ENCODE measurements at places on chromosomes 3 and 15.

- DNase-seq: peak; percentile 69
Measured at GRCh38 chr15:71079208-71080044, 35.8 kb upstream of the THSD4 start.

DNA sequence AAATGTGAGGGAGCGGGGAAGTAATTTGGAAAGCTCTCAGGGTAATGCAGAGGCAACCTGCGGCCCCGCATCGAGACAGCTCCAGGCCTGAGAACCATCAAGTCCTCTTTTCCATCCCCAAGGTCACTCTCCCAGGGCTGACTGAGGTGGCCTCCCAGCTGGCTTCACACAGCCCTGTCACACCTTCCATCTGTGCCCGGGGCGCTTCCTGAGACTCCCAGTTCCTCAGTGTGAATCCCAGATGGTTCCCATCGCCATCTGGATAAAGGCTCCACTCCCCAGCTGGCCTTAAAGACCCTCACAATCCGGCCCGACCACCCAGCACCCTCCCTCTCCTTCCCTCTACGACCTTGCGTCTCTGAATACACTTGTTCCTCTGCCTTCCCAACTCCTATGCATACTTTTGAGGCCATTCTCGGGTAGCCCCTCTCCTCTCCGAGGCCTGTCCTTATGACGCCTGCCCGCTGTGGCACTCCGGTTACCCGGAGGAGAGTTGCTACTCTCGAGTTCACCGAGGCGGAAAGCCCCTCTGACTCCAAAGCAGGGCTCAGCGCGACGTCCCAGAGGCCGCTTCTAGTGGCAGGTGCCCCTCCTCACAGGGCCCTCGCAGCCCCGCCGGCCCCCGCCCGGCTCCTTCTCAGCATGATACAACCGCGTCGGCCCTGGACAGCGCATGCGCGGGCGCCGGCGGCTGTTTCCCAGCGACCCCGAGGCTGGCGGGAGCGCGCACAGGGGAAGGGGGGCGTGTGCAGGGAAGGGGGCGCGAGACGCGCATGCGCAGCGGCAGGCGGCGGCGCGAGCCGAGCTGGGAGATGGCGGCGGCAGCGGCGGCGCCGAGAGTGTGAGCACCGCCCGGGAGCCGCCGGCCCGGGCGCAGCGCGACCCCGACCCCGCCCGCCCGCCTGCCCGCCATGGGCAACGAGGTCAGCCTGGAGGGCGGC is at the start of gene BSN:
TSS of gene BSN (plus strand) at position 786 of the 941 bp plus-strand sequence. CDS start at position 912, 126 bp downstream.
- DNase-seq: peak; percentile 19

GRCh38 chr15:81942157-81942556 is 103.7 kb downstream of the MEX3B start:
- no peak for DNase-seq

DNA sequence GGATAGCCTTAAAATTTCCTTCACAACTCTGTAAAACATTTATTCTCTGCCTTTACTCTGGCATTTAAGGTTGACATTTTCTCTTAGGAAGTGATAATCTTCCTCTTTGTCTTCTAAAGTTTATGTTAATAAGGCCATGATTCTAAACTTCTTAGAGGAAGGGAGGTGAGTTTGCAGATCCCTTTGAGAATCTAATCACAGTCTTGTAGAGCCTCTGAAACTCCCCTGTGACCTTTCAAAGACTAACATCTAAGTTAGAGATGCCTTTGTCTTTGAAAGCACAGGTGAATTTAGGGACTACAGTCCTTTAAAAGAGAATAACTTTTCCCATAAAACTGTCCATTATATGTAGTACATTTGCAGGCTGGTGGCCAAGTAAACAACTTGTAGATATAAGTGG is 115.1 kb downstream of the PLCL2 start:
- DNase-seq: no peak

DNA sequence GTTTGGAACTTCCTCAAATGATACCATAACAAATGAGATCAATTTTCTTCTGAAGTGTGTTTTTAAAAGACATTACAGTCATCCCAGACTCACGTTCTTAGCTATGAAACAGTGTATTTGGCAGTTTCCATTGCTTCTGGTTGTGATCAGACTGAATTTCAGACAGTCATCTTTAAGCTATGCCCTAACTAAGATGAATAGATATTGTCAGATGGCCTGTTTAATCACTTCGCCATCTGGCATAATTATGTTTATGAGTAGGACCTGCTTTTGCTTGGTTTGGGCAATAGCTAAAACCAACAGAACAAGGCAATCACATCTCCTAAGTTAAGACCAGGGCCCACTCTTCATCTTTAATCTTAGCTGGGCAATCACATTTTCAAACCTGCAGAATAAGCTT is 313.1 kb downstream of the SV2B start:
- DNase-seq: no peak

DNA sequence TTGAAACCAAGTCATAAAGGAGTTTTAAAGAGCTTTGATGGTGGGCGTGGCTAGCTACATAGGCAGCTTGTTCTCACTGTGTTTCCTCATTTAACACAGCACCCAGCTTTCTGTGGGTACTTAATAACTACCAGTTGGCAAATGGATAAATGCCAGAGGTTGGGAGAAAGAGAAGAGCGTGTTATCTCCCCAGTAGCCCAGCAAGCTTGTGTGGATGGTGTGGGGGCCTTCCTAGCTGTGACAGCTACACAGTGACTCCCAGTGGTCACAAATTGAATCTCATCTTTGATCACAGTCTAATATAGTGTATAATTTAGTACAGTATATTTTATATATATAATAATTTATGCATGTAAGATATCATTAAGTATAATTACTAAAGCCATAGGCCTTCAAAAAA is 984.1 kb downstream of the EPHA3 start:
- no peak for DNase-seq

GRCh38 chr3:12953201-12953995 is 112.0 kb upstream of the RPL32 start:
- DNase-seq: no peak

- DNase-seq: no peak
Measured at GRCh38 chr15:93359060-93359408, 270.0 kb upstream of the RGMA start.

DNA sequence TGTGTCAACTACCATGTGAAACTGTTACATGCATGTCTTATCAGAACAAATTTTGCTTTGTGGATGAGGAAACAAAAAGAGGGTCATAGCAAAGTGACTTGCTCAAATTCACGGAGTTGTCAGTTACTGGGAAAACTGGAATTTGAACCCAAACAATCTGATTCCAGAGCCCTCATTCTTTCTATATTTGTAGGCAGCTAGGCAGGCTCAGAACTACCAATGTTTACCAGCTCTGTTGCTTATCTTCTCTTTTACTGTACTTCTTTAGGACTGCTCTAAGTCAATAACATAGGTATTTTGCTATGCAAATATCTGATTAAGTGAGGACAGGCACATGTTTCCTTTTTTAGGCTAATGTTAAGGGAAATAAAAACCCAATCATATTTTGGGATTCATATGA is 450.5 kb downstream of the ZPLD1 start:
- DNase-seq: no peak

DNA sequence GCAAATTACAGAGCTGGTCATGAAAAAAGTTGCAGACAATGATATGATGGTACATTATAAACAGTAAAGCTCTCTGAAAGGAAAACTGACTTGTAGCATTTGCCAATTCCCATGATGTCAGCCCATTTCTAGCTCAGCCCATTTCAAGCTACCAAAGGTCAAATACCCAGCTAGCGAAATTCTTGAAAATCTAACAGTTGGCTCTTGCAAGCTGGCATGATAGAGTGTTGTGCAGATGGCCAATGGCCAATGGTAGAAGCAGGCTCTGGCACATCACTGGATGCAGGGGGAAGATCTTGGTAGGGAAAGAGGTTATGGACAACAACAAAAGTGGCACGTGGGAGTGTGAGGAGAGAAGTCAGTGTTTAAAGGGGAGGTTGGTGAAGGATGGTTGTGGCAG is 36.7 kb downstream of the RASGRF1 start:
- no peak for DNase-seq

DNA sequence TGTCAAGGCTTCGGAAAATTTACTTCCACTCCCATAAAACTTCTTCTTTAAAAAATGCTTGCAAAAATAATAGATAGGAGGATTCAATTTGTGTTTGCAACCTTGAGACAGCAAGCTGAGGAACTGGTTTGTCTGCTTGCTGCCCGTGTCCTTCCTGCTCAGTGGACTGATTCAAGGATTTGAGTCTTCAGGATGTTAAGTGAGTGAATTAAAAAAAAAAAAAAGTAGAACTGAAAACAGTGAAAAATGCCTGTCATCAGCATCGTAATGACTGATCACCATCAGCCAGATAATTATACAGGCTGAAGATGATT is 453.7 kb downstream of the FGF12 start:
- DNase-seq: no peak

- DNase-seq: no peak
Measured at GRCh38 chr3:147119989-147120388, 286.4 kb downstream of the ZIC4 start.

GRCh38 chr15:62404194-62404985 is 239.3 kb upstream of the C2CD4B start:
- DNase-seq: no peak

DNA sequence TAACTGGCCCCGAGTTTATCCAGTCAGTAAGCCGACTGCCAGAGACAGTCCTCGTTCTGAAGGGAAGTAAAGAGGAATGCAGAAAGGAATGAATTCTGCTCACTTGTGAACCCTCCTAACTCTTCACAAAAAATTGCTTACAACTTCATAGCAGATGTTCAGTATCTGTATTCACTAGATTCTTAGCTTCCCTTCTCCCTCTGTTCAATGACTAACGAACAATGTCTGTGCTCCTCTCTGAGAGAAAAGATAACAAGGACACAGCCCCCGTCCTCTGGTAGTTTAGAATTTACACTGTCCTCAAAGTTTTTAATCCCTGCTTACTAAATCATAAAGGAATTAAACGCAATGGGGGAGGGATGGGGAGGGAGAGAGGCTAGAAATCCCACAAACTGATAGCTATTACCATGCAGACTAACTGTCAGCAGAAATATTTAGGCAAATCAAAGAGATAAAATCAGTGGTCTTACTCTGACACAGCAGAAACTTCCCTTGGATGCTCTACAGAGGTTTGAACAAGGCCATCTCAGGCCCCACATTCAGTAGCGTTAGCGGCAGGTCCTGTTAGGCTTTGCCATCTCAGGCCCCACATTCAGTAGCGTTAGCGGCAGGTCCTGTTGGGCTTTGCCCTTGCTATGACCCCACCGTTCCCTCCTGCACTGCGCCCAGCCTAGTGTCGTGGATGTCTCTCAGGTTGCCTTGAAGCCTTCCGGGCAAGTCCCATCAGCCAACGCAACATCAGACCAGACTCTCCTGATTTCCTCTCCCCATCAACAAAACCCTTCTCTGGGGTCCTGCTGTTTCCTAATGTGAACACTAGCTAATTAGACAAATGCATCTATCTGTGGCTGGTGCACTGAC is 23.4 kb downstream of the NRROS start:
- peak; percentile 22 for DNase-seq

DNA sequence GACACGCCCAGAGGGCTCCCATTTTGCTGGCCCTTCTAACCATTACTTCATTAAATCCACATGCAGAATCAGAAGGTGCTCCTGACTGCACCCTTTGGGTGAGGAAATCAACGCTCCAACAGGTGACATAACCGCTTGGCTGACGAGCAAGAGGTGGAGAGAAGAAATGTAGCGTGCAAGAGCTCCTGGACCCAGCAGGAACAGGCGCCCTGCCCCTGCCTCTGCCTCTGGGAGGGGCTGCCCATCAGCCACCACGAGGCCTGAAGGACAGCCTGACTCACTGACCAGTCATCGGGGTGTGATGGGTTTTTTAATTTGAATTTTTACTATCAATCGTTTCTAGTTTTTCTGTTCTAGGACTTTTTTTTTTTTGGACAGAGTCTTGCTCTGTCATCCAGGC is 218.2 kb downstream of the ADAMTS17 start:
- DNase-seq: no peak

- peak; percentile 63 for DNase-seq
Measured at GRCh38 chr15:85879334-85880163, 84.8 kb upstream of the KLHL25 start.

- DNase-seq: no peak
Measured at GRCh38 chr3:73716418-73716817, 91.7 kb upstream of the PDZRN3 start.

DNA sequence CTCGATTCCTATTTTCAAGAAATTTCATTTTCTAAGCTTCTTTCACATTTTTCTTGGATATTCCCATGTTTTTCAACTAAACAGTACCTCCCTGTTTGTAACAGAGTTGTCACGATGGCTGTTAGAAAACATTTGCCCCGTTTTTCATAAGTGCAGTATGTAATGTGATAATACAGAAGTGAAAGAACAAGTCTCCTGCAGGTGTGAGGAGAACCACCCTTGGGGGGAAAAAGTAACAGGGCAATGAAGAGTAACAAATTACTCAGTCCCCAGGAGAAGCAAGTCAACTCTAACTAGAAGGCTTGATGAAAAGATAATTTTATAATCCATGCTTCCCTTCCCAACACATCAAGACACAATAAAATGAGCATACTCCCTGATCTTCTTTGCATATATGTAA is 493.3 kb downstream of the FOXP1 start:
- no peak for DNase-seq

GRCh38 chr3:148737104-148737530 is 39.4 kb downstream of the AGTR1 start:
- DNase-seq: no peak

DNA sequence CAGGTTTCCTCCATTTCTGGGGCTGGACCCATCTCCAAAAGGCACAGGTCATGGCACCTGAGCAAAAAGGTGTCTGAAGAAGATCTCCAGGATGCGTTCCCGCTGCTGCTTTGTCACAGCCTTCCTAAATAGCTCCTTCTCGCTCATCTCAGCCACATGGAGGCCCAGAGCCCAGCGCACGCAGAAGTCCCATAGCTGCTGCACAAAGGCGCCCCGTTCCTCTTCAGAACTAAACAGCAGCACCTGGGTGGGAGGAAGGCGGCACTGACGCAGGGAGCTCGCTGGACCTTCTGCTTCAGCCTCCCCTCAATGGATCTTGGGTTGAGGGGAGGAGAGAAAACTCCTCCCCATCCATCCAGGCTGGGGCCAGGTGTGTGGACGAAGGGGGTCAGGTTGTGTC is 8.4 kb downstream of the DUOX2 start:
- DNase-seq: no peak

GRCh38 chr3:176953106-176954060 is 243.9 kb downstream of the TBL1XR1 start:
- peak; percentile 91 for DNase-seq

Data from GM04503 (cell line).